ENCODE measurements at places on chromosomes 6 and 20.

DNA sequence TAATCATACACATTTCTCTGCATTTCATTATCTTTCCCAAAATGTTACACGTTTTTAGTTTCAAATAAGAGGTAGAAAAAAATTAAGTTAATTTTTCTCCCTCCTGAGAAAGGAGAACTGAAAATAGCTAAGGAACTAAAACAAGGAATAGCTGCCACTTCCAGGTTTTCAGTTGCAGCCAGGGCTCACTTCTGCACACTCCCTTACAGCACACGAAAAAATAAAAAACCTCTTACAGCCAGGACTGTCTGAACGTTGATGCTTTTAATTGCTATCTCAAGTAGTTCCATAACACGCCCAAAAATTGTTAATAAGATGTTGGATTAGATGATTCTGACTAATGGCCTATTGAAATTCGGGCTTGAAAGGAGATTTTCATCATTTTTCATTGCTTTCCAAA lies 153.7 kb upstream of the THBS2 start:
- no peak for DNase-seq

GRCh38 chr6:42774201-42774600 lies 7.7 kb upstream of the BICRAL start:
- no peak for DNase-seq

- no peak for DNase-seq
Measured at GRCh38 chr20:47857569-47858464, 72.5 kb upstream of the SULF2 start.

GRCh38 chr6:73341335-73341734 lies 12.7 kb downstream of the DPPA5 start:
- DNase-seq = no peak

- DNase-seq = no peak
Measured at GRCh38 chr6:38024908-38025307, 205.4 kb downstream of the ZFAND3 start.
